ENCODE measurements at places on chromosomes 11 and 22.

- DNase-seq = no peak
These were observed 2.8 kb downstream of the SLC17A6 start for GRCh38 chr11:22340701-22341587.

- DNase-seq = no peak
These were observed 1.3 kb upstream of the PARVG start for GRCh38 chr22:44179196-44179988.

- DNase-seq = no peak
These were observed 32.2 kb downstream of the C11orf91 start for GRCh38 chr11:33668468-33668825.

DNA sequence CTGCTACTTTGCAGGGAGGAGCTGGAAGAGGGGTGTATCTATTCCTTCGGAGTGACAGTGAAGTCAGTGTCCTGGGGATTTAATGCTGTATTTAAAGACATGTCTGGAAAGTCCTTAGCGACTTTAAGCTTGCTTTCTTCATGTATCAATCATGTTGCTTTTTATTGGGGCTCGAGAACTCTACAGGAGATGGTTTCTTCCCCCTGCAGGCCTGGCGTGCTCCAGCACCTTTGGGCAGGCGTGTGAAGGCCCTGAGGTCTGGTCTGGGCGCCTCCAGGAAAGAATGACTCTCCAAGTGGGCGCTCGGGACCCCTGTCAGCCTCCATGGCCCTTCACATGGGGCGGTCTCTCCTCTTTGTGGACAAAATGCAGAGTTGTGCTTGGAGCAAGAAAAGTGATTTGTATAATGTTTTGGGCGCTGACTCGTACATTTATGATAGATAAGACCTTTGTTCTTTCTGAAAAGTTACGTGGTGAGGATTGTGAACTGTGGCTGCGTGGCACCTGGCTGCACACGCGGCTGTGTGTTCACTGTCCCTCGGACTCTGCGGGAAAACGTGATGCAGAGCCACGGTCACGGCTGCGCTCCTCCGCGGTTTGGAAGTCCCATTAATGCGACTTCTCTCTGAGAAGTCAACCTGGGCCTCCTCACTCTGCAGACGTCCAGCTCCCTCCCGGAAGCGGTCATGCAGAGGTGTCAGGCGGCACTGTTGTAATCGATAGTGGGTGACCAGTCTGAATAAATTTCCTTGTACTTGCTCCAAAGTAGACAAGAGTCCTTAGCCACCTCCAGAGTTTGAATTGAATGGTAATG, 282.5 kb downstream of the TBC1D22A start:
- no peak for DNase-seq

DNA sequence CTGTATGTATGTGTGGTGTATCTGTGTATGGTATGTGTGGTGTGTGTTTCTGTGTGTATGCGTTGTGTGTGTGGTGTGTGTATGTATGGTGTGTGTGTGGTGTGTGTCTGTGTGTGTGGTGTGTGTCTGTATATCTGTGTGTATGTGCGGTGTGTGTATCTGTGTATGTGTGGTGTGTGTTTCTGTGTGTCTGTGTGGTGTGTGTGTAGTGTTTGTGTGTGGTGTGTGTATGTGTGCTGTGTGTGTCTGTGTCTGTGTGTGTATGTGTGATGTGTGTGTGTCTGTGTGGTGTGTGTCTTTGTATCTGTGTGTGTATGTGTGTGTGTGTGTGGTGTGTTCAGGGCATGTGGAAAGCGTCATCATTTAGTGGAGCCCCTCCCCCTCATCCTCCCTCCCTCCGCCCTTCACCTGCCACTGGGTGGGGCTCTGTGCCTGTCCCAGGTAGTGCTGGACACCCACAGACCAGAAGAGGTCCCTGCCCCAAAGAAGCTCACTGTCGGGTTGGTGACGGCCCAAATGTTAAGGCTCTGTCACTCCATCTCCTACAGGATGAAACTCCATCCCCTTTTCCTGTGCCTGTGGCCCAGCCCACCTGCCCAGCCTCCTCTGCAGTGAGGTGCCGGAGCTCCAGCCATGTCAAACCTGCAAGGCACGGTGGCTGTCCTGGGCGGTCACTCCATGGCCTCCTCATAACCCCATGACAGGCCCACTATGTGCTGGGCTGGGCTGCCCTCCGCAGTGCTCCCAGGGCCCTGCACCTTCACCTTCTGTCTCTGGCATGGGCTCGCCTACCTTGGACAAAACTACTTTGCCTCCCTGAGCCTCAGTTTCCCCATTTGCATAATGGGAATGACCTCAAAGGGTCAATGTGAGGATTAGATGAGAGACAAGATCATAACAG, 23.4 kb upstream of the SHISAL1 start:
- DNase-seq = no peak

DNA sequence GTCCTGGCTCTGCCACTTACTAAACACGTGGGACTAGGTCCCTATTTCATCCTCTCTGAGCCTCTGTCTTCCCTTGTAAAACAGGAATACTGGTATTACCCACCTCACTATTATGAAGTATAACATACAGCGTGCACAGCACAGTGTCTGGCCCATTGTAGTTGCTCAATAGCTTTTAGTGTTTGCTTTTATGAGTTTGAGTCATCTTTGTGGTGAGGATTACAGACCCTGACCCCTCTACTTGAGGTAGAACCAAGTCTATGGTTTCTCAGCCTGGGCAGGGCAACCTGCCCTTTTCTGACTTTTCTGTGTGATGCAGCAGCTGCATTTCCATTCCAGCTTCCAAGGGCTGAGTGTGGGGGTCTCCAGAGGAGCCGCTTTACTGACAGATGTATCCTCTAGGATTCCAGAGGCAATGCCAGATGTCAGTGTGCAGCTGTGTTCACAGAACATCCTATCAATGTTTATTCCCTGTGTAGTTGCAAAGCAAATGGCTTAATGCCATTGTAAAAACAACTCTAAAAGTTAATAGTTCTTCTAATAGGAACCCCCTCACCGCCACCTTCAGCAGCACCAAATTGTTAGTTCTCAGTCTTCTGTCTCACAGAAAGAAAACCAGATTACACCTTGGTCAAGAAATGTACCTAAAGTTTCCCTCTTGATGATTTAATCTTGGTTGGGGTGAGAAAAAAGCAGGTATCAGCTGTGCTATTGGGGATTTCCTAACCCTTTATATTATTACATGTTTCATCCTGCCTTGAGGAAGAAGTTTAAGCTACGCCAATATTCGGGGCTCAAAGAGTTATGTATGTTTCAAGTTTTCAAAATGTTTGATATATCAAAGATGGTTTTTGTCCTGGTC, 16.8 kb downstream of the PRR5L start:
- DNase-seq = no peak

DNA sequence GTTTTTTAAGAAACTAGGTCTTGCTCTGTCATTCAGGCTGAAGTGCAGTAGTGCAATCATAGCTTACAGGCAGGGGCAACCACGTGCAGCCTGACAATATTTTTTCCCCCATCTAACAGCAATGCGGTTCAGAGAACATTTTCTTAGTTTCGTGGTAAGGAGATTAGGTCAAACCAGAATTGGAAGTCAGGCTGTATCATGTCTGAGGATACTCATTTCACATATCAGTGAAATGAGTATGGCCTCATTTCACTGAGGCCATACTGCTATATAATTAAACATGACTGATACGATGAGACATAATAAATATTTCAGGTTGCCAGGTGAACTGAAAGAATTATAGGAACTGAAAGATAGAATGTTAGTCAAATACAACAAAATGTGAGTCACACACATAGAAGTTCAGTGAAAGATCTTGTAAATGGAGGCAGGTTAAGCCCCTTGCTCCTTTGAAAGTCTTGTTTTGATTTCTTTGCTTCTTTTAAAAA, 32.5 kb upstream of the IZUMO1R start:
- DNase-seq = no peak

DNA sequence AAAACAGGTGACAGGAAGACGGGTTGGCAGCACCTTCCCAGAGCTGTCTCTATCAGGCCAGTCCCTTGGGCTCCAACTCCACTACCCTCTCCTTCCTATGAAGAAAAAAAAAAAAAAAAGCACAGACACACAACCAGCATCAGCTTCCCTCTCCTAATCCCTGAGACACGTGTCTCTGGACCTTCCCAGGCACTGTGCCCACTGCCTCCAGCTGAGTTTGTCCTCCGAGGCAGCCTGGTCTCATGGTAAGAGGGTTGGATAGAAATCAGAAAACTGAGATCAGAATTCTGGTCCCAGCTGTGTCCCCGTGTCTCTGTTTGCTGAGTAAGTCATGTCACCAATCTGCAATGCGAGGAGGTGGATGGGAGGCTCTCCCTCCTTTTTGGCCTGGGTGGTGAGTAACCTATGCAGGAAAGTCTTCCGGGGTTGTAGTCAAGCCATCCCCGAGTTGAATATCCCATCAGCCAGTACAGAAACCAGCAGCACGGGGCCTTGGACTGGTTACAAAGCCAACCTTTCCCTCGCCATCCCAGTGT, 193.7 kb upstream of the TBCEL start:
- no peak for DNase-seq

DNA sequence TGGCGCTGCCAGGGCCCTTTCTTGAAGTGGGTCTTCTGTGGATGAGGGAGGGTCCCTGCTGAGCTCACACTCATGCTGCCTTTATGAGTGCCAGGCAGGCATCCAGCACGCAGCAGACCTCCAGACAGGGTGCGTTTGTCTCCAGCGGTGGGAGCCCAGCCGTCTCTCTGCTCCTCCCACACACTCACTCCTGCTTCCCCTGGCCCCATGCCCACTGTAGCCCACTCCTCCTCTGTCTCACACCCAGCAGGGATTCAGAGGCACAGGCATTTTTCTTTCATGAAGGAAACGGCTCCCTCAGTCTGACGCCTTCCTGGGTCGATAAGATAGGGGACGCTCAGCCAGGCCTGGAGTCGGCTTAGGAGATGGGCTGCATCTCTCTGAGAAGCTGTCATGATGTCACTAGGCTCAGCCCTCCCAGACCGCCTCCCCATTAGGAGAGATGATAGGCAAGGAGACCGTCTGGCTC, 183.9 kb upstream of the NCAM1 start:
- DNase-seq = no peak

GRCh38 chr11:19880088-19880345, 167.4 kb downstream of the NAV2 start:
- DNase-seq = no peak

DNA sequence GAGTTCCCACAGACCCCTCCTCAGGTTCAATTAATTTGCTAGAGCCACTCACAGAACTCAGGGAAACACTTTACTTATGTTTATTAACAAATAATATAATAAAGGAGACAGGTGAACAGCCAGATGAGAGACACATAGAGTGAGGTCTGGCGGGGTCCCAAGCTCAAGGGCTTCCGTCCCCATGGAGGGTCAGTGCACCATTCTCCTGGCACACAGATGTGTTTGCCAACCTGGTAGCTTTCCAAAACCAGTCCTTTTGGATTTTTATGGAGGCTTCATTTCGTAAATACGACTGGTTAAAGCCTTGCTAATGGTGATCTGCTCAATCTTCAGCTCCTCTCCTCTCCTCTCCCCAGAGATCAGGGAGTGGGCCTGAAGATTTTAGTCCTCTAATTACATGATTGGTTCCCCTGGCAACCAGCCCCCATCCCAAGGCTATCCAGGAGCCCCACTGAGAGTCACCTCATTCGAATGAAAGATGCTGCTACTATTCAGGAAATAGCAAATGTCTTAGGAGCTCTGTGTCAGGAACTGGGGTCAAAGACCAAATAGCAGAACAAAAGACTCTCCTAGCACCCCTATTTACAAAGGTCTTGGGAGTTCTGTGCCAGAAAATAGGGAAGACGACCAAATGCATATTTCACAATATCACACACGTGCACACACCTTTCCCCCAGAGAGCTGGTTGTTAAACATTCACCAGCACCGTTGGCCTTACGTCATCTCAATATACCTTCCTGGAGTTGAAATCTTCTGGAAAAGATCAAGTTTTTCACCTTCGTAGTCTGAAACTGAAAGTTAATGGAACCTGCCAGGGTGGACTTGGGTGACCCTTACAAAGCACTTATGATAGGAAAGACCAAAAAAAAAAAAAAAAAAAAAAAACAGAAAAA, 23.8 kb upstream of the CAPRIN1 start:
- no peak for DNase-seq

- DNase-seq = no peak
These were observed 103.5 kb upstream of the CADM1 start for GRCh38 chr11:115607621-115608221.

DNA sequence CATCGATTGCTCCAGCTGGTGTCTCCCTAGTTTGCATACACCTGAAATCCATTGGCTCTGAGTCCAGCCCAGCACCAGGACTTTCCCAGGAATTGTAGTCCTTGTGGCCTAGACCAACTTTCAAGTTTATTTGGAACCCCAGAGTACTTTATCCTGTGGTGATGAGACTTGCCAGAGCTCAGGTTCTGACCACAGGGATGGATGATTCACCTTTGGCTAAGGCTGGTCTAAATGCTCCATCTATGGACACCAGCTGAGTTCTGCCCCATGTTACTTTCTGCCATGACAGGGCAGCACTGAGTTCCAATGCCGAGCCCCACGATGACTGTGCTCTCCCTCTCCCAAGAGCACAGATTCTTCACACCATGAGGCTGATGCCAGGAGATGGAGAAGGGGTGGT, 17.3 kb upstream of the INSC start:
- no peak for DNase-seq

DNA sequence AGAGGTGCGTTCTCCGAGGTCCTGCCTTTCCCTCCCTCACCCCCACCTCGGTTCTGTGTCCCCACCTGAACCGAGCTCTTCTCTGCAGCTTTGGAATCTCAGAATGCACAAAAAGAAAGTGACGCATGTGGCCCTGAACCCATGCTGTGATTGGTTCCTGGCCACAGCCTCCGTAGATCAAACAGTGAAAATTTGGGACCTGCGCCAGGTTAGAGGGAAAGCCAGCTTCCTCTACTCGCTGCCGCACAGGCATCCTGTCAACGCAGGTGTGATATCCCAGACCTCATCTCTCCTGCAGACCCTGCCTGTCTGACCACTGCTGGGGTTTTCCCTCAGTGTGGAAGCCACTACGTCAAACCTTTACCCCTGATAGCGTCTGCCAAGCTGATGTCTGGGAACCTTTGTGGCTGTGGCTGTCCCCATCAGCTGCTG, 13.9 kb downstream of the ACP2 start:
- peak; percentile 25 for DNase-seq

DNA sequence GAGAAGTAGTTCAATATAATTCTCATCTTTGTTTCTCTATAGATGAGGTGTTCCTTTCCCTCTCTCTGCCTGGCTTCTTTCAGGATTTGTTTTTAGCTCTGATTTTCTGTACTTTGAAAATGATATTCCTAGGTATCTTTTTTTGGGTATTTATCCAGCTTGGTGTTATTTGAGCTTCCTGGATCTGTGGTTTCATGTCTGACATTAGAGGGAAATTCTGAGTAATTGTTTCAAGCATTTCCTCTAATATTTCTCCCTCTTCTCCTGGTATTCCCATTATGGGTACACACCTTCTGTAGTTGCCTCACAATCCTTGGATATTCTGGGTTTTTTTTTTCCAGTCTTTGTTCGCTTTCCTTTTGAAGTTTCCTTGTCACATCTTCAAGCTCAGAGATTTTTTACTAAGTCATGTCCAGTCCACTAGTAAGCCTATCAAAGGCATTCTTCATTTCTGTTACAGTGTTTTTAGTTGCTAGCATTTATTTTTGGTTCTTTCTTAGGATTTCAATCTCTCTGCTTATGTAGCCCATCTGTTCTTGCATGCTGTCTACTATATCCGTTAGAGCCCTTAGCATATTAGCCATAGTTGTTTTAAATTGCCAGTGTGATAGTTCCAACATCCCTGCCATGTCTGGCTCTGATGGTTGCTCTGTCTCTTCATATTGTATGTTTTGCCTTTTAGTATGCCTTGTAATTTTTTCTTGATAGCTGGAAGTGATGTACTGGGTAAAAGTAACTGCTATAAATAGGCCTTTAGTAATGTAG, 5.8 kb downstream of the CCDC81 start:
- DNase-seq = no peak
